ENCODE measurements at places on chromosomes 7 and 10. TPM values are rescaled to one million over a fixed set of nuclear protein-coding genes. Genes with fewer than 3 reads are reported as not detected.
A peak's percentile ranks its signal among the peaks of the same experiment; 100 is the strongest.

CYP3A5 gene
- total RNA-seq, result not detected

AHCYL2 gene
- 11.0 TPM for total RNA-seq

ASIC3 gene
- 2.2 TPM for total RNA-seq

- H3K36me3 ChIP-seq, result peaks cover 4% of the 10 kb centered on the region
- no peaks in the 10 kb centered on the region for H3K27me3 ChIP-seq
- H3K27ac ChIP-seq, result peak overlapping the region; percentile 98
- DNase-seq, result no peak
- H3K4me1 ChIP-seq, result peaks cover 23% of the 10 kb centered on the region
These were observed 669 bp downstream of the PI4K2A start for GRCh38 chr10:97640868-97641811.

Data from chondrocyte (in vitro differentiated cells).